Uterus (tissue), 4 donors: ENCODE measurements at places on chromosomes 3 and 15.

- peak; percentile 42 for DNase-seq
These were observed 195.4 kb downstream of the OPA1 start for GRCh38 chr3:193788189-193788991.

- no peak for DNase-seq
These were observed 15.6 kb downstream of the KAT2B start for GRCh38 chr3:20055842-20056241.

GRCh38 chr15:58361273-58361759 is 70.5 kb upstream of the LIPC start:
- no peak for DNase-seq

- no peak for DNase-seq
These were observed 3.6 kb upstream of the ISY1 start for GRCh38 chr3:129164500-129164899.

DNA sequence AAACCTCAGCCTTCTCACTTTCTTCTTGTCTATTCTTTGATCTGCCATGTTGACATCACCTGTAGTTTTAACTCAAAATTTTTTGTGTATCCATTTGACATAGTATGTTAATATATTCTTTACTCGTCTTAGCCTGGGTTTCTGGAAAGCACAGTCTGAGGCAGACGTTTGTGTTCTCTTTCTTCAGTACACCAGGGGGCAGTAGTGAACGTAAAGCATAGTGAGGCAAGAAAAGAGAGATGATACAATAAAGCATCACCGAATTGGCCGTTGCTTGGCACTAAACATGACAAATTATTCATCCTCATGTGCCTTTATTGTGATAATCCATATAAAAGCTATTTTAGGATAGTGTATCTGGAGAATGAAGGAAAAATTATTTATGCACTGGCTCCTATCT is 141.0 kb upstream of the MYRIP start:
- DNase-seq = no peak

GRCh38 chr3:43259626-43260025 is 26.7 kb upstream of the SNRK start:
- DNase-seq = no peak

DNA sequence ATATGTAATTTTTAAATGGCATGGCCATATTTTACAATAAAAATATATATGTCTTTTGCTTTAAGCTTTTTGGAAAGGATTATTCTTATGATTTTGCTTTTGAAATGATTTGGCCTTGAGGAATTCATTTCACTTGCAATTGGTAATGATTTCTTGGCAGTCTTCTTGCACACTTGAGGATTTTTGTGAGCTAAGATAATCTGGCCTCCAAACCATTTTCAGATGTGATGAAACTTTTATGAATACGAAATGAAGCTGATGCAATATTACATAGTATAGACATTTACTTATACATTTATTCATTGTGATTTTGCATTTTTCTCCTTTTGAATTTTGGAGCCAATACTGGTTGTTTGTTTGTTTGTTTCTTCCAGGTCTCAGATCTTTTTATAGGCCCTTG is 6.4 kb upstream of the SH2D7 start:
- no peak for DNase-seq

- DNase-seq = no peak
These were observed 488 bp upstream of the IL17RD start for GRCh38 chr3:57165641-57166040.

DNA sequence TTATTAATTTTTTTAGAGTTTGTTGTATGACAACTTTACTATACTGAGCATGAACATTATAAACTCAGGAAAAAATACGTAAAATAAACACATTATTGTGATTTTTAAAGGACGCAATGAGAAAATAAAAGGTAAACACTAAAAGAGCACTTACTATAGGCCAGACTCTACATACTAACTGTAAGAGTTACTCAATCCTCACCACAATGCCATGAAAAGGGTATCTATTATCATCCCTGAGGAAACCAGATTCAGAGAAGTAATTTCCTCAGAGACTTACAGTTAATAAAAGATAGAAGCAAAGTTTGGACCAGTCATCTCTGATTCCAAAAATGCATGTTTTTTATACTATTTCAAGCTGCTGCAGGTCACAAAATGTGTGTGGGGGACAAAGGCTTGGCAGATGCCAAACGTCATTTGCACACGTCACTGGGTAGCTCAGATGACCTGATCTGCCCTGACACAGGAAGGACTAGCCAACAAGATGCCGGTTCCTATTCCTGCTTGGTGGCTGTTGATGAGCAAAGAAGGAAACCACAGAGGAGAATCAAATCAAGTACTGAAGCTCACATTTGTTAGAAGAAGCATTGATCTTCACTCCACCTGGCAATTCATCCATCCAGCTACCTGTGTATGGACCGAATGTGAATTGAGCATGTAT is 42.3 kb downstream of the KLHL6 start:
- no peak for DNase-seq

GRCh38 chr15:70492240-70493177 is 270.8 kb downstream of the UACA start:
- no peak for DNase-seq

DNA sequence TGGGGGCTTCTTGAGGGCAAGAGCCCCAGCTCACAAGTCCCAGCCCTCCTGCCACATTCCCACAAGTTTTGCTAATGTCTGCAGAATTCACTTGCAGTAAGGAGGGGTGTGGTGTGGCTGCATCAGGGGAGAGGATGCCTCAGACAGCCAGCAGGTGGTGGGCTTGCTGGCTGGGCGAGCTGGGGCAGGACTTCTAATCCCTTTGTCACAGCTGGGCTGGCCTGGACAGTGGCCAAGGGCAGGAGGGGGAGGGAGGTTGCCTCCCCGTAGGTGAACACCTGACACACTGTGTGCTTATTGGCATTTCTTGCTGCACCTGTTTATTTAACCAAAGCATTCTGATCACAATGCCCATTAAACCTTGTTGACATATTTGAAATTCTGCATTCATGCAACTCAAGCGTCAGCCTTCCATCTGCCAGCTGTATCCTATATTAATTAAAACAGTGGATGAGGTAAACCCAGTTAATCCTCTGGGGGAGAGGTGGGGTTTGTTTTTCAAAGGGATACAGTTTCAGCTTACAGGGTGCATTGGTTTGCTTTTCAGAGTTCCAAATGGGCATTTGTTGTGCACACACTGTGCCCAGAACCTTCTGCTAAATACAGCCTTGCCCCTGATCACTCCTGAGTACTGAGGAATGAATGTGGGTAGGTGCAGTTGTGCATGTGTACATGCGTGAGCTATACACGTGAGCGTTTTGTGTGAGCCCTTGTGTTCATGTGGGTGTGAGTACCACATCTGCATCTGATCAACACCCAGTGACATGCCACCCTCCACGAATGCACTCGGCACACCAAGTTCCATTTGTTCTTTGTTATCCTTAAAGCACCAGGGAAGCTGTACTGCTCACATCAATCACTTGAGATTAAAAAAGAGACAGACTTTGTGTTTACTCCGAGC is 268.7 kb downstream of the XXYLT1 start:
- peak; percentile 34 for DNase-seq

GRCh38 chr15:99073008-99073717 is 31.7 kb upstream of the SYNM start:
- no peak for DNase-seq

- DNase-seq = no peak
These were observed 4.7 kb upstream of the DCBLD2 start for GRCh38 chr3:98906230-98906629.

- no peak for DNase-seq
These were observed 45.0 kb upstream of the FGF12 start for GRCh38 chr3:192772240-192772894.

DNA sequence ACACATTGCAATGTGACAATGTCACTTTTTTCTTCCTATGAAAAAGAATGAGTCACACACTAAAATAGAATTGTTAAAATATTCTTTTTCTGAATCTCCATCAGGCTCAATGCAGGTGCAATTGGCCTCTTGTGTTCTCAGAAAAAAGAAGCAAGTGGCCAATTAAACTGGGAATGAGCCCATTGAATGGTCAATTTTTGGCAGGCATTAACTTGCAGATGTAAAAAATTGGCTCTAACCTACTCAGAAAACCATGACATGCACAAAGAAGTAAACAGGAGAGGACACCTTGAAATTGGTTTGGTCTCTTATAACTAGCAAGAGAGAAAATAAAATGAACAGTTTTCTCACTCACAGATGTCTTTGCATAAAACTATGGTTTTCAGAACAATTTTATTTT is 820.8 kb downstream of the TBL1XR1 start:
- DNase-seq = no peak

DNA sequence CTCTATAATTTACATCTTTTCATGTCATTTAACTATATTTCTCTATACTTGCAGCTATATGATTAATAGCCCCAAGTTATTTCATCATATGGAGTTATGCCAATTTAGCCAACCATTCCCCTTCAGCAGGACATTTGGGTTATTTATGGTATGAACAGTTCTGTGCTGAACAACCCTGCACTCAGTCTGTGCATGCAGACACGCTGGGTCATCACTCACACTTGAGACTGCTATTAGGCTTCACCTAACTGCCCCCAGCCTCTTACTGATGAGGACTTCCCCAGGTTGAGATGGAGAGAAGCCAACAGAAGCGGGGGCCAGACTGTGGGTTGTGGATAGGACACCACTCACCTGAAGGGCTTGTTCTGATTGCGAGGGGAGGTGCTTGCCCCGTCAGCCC is 7.3 kb downstream of the TADA3 start:
- no peak for DNase-seq

DNA sequence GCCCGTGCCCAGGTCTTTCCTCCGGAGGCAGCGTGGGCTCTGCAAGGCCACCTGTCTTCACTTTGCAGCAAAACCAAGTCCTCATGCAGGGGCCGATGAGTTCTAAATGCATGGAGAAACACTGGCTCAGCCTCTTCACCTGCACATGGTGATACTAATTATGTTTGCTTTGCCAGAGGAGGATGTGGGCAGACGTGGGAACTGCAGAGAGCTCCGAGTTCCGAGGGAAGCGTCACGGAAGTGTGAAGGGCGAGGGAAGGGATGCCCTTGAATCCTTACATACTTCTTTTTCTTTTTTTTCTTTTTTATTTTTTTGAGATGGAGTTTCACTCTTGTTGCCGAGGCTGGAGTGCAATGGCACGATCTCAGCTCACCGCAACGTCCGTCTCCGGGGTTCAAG is 74.8 kb downstream of the GABRG3 start:
- DNase-seq = no peak

DNA sequence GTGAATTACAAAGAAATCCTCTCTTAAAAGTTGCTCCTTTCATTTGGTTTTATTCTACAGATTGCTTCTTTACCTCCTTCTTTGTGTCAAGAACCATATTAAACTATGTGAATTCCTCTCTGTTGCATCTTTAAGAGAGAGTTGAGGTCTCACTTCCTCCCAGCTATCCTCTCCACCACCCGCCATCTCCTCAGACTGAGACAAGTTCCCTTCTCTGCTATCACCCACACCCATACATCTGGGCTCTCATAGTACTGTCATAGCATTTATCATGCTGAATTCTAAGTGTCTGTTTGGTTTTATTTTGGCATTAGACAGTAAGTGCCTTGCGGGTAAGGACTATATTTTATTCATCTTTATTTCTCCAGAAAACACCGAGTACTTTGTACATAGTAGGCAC is 54.2 kb downstream of the B3GALNT1 start:
- DNase-seq = no peak

DNA sequence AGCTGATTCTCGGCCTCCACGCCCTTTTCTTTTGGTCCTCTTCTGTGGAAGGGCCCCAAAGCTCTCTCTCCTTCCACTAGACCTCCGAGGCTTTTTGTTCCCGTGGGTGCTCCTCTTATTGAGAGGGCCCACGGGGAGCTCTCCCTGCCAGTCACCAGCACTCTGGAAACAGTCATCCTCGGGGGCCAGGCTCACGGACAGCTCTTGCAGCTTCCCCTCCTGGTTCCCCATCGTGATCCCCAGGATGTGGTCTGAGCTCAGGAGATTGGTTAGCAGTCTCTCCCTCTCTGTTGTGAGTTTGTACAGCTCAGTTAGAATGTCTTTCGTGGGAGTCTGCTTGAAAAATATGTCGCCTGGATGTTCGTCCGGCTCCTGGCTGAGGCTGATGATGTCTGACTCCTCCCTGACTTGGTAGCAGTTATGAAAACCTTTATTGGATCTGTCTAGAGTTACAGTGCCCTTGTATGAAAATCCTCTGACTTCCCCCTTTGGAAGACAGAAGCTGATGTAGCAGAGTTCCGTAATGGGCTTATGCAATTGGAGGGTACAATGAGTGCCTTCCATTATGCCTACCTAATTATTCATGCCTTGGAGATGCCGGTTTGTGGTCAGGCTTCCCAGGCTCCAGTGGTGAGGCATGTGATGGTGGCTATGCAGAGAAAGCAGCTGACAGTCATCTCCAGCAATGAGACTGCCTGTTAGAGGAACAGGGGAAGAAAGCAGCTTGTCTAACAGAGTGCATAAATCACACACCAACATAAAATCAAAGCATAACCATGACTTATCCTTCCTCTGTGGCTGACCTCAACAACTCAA is 40.0 kb downstream of the FMN1 start:
- no peak for DNase-seq

- peak; percentile 97 for DNase-seq
These were observed 224.1 kb upstream of the TPRG1 start for GRCh38 chr3:188947401-188948280.

- DNase-seq = no peak
These were observed 26.9 kb upstream of the EHHADH start for GRCh38 chr3:185280572-185281365.

DNA sequence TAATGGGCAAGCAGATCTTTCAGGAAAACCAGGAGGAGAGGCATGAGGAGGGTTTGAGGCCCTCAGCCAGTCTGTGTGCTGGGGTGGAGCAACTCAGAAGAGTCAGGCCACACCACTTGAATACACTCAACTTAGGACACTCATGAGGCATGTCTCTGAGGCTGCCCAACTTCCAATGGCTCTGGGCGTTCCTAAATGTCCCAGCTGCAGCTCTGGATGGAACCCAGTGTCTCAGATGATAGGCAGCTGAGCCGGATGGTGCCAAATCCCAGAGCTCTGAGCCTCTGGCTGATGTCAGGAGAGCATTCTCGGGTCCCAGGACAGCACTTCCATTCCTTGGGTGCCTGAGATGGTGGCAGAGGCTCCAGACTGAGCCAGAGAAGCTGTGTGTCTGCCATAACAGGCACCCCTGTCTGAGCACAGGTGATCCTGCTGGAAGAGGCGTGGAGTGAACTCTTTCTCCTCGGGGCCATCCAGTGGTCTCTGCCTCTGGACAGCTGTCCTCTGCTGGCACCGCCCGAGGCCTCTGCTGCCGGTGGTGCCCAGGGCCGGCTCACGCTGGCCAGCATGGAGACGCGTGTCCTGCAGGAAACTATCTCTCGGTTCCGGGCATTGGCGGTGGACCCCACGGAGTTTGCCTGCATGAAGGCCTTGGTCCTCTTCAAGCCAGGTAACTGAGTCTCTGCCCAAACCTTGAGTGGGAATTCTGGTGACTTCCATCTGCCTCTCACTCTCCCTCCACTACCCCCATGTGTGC is 2.8 kb downstream of the NR2E3 start:
- DNase-seq = no peak

GRCh38 chr3:65597952-65598413 is 440.7 kb downstream of the MAGI1 start:
- DNase-seq = no peak

GRCh38 chr15:66078196-66078928 is 175.2 kb downstream of the MEGF11 start:
- DNase-seq = no peak

GRCh38 chr3:54968546-54969172 is 40.8 kb upstream of the LRTM1 start:
- no peak for DNase-seq
